ENCODE measurements at places on chromosomes 13 and 19.

DNA sequence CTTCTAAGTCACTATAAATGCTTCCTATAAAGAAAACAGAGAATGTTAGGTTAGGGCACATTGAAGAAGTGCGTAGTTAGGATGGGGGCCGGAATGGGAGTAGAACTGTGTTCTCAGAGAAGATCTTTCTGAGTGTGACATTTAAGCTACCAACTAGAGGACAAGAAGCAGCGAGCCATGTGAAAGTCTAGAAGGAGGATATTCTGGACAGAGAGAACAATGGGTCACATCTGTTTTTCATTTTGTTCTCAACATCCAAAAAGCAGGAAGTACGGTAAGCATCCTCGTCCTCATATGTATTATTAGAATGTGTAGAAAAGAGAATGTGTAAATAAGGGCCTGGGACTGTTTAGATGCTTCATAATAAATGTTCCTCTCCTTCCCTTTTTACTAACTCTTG, 44.5 kb upstream of the PARP4 start:
- no peak for DNase-seq

- peak; percentile 55 for DNase-seq
Observed at GRCh38 chr13:111066544-111066943, 48.6 kb upstream of the ARHGEF7 start.

DNA sequence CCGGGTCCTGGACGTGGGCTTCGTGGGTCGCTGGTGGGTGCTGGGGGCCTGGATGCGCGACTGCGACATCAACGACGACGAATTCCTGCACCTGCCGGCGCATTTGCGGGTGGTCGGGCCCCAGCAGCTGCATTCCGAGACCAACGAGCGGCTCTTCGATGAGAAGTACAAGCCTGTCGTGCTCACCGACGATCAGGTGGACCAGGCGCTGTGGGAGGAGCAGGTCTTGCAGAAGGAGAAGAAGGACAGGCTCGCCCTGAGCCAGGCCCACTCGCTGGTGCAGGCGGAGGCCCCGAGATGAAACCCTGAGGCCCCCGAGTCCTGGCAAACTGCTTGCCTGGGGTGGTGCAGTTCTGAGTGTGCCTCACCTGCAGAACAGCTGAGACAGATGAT, 787 bp downstream of the TIMM29 start:
- DNase-seq = no peak

GRCh38 chr19:56933014-56933705, 92.6 kb upstream of the PEG3 start:
- no peak for DNase-seq

GRCh38 chr13:21971662-21972621, 301.1 kb downstream of the FGF9 start:
- DNase-seq = no peak

DNA sequence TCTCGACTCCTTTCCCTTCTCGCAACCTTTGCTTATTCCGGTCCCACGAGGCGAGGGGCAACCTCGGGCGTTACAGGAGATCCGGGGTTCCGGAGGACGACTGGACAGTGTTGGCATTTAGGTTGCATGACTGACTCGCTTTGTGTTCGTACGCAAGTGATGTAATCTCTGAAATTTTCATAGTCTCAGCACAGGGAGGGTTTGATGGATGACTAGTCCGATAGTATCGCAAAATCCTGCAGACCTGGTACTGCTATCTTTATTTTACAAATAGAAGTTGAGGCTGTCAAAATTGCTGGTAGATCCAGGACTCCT, 342 bp downstream of the DDX49 start:
- no peak for DNase-seq

Measured in right atrium auricular region (tissue), 2 donors.